Dermis lymphatic vessel endothelial cell (primary cell): ENCODE measurements at places on chromosomes 16 and 17. TPM values are rescaled to one million over a fixed set of nuclear protein-coding genes. Genes with fewer than 3 reads are reported as not detected.

CMTR2 gene
- 29.2 and 36.9 TPM in 2 replicates for total RNA-seq

RNF222 gene
- total RNA-seq = not detected in 2 replicates

LITAFD gene
- total RNA-seq = not detected in 2 replicates

PGAP3 gene
- 4.2 and 4.7 TPM in 2 replicates for total RNA-seq
